ENCODE measurements at places on chromosomes 13 and 19. TPM values are rescaled to one million over a fixed set of nuclear protein-coding genes. Genes with fewer than 3 reads are reported as not detected.

DNA sequence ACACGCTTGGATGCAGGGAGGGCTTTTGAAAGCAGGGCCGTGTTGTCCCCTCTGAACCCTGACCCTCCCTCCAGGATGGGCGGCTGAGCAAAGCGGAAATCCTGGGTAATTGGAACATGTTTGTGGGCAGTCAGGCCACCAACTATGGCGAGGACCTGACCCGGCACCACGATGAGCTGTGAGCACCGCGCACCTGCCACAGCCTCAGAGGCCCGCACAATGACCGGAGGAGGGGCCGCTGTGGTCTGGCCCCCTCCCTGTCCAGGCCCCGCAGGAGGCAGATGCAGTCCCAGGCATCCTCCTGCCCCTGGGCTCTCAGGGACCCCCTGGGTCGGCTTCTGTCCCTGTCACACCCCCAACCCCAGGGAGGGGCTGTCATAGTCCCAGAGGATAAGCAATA lies 15.2 kb downstream of the RCN3 start:
- no peak for DNase-seq

CASP14 gene
- total RNA-seq: not detected

DNA sequence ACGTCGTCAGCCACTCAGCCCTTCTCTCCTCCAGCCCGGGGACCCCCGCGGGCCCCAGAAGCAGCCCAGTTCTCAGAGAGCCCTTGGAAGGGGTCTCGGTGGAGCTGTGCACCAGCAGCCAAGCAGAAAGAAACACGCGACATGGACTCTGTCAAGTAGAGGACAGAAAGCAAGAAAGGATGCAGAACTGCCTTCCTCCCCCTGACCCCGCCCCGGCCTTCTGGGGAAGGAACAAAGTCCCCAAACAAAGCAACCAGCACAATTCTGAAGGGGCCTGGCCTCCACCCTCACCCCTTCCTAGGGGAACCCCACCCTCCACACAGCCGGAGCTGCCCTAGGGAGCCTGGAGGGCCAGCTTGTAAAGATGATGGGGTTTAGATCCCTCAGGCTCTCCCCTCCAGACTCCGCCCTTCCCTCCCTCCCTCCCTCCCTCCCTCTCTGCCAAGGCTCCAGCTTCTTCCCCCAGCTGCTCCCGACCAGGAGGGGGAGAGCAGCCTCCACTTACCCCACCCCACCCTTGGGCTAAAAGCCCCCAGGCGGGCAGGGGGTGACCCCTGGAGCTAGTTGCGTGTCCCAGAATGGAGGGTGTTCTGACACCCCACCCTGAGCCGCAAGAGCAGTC lies 7.8 kb downstream of the LYL1 start:
- no peak for DNase-seq

DNA sequence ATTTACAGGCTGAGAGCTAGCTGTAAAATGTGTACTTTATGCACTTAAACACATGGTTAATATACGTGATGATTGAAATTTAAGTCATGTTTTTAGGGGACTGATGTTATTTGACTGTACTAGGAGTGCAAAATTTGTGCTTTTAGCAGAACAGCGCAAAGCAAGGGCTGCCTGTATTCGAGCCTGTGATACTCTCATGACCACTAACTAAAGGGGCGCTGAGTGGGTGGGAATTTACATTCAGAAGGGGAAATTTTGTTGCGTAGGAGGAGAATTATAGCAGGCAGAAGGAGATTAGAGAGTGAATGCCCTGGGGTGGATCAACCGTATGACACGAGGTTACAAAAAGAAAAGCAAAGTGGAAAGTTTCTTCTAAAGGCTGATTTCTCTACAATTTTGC lies 271.8 kb upstream of the HTR2A start:
- DNase-seq: no peak

- no peak for DNase-seq
Observed at GRCh38 chr13:73040968-73041596, 17.7 kb upstream of the KLF5 start.

DNA sequence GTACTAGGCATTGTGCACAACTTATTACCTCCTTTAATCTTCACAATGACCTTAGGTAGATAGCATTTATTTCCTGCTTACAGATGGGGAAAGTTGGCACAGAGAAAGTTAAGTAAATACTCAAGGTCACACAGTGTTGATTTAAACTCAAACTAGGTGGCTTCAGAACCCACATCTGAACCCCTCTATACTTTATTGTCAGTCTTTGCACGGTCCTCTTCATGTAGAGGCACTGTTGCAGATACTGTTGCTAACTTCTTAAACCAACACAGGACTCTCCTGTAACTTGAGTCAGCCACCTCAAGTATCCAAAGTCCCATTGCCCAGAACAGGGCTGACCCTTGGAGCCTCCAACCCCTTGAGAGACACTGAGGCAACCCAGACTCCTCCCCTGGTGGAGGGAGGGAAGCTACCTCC lies 48.8 kb downstream of the FRY start:
- no peak for DNase-seq

GRCh38 chr19:47272448-47273312 lies 2.0 kb upstream of the INAFM1 start:
- DNase-seq: peak; percentile 75

GRCh38 chr13:44932850-44933251 lies 56.4 kb downstream of the NUFIP1 start:
- no peak for DNase-seq

PSG7 gene
- not detected for total RNA-seq

DNA sequence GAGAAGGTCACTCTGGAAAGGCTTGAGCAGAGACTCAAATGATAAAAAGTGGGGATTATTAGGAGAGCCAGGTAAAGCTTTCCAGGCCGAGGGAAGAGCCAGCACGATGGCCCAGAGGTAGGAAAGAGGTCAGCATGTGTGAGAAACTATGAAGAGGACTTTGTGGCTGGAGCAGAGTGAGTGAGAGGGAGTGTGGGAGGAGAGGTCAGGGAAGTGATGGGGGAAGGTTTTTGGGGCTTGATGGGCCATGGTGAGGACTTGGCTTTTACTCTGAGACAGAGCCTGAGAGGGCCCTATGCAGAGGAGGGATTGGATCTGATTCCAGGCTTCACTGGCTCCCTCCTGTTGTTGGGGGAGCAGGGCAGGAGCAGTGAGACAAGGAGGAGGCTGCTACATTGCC lies 5.3 kb downstream of the CATSPERG start:
- no peak for DNase-seq

- no peak for DNase-seq
Observed at GRCh38 chr13:66996503-66996902, 233.6 kb downstream of the PCDH9 start.

GRCh38 chr19:12841094-12841493 lies 2.8 kb downstream of the MAST1 start:
- DNase-seq: no peak

KLHL1 gene
- total RNA-seq: not detected

DNA sequence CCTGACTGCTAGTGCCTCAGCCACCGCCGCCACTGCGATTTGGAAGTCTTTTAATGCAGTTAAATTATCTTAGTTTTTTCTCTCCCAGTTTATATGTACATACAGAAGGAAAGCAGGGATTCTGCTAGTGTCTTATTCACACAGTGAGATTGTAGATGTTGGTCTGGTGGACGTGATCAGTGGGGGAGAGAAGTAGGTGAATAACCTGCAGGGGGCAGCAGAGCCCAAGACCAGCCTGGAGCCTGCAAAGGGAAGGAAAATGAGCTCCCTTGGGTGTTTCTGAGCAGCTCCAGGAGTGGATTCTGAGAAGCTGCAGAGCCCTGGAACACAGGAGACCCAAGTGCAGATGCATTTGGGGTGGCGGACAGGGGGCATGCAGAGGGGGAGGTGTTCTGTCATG lies 26.3 kb downstream of the ZNF844 start:
- peak; percentile 50 for DNase-seq

DNA sequence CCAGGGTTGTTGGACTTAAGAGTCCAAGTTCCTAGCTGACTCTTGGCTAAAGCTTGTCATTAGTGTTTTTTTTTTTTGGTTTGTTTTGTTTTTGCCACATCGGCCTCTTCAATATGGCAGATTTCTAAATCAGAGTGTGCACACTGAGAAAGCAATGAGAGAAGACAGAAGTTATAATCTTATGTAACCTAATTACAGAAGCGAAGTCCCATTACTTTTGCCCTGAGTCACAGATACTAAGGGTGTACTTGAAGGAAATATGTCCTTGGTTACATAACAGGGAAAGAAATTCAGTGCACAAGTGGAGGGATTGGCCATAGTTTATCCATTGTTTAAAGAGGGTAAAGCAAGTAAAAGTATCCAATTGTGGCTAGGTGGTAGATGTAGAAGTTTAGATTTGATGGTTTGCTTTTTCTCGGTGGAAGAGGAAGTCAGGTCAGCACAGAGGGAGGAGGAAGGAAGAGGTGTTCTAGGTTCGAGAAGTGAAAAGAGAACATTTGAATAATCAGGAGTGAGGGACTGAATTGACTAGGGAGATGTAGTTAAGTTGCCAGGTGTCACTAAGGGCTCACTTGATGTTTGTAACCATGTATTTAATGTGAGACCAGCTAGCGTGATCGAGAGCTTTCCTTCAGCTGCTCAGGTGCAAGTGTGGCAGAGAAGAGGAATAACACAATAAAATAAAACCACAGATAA lies 12.2 kb downstream of the GTF2F2 start:
- no peak for DNase-seq

- DNase-seq: no peak
Observed at GRCh38 chr19:37977992-37978391, 71.0 kb downstream of the SIPA1L3 start.

DNA sequence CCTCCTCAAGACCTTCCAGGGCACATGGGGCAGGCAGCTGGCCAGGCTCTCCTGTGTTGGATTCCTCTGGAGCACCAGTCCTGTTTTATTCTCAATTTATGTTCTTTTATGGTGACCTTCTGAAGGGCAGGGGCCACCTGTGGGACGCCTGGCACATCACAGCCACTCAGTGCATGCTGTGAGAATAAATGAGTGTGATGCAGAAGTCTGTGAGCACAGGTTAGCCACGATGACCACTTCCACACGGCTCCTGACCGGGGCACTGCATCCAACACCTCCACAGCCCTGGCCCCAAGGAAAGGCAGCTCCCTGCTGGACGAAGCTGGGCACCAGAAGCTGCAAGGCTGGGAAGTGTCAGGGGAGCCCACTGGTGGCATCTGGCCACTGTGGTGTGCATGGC lies 122.8 kb downstream of the CRYL1 start:
- no peak for DNase-seq

SYT3 gene
- 0.27 TPM for total RNA-seq

DNA sequence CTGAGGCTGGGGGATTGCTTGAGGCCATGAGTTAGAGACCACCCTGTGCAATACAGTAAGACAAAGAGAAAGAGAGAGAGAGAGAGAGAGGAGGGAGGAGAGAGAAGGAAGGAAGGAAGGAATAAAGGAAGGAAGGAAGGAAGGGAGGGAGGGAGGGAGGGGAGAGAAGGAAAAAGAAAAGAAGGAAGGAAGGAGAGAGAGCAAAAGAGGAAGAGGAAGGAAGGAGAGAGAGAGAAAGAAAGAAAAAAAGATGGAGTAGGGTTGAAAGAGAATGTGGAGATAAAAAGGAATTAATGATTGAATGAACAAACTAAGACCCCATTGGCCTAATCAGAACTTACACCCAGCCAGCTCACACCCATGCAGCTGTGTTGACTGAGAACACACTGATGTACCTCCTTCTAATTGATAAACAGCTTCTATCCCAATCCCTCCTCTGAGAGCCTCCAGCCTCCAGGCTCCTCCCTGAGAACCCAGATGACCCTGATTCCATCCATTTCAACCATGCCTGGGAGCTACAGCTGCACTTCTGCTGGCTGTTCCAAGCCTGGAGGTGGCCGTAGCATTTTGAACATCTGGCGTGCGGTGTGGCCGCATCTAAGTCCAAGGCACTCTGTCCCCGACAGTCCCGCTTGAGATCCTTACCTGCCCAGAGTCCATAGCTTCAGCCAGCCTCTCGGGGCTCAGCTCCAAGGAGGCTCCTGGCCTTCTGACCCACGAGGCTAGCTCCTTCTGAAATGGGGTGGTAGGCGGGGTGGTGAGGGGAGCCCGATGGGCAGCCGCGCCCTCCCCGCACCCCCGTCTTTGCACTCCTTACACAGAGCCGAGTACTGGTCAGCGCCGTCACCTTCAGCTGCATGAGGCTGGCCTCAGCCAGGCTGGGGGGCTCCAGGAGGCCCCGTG lies 1.1 kb downstream of the PRODH2 start:
- no peak for DNase-seq

DNA sequence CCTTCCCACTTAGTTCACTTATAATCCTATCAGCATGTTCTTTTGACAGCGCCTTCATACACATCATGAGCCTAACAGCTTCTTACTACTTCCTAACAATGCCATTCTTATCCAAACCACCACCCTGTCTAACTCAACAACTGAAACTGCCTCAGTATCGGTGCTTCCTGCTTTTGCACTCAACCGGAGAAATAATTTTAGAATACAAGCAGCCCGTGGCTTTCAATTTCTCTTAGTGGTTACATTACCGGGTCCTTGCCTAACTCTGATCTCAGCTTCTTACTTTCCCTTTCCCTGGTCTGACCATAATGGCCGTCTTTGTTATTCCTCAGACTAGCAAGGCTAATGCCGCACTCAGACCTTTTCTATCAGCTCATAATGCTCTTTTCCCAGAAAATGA lies 17.0 kb downstream of the ZFP82 start:
- no peak for DNase-seq

GRCh38 chr13:20700288-20700687 lies 3.2 kb upstream of the IL17D start:
- no peak for DNase-seq

DNA sequence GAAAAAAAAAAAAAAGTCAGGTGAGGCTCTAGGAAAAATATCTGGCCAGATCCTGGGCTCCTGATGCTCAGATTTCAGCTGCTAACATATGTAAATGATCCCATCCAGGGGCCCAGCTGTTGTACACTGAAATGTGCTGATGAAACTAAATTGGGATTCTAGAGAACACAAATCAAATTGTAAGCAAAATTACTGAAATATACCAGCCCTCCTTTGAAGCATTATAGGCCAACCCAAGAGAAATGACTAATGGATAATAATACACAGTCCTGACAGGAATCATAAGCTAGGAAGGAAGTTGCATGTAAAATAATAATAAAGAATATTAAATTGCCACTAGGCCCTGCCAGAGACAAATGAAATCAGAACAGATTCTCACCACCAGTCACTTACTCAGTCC lies 17.8 kb downstream of the KCTD12 start:
- DNase-seq: no peak
